Placental epithelial cell (primary cell): ENCODE measurements at places on chromosomes 3 and 15. TPM values are rescaled to one million over a fixed set of nuclear protein-coding genes. Genes with fewer than 3 reads are reported as not detected.

The ZBTB47 gene
- total RNA-seq: 56.9 and 61.3 TPM in 2 replicates

The UROC1 gene
- not detected in 2 replicates for total RNA-seq

The FAM81A gene
- total RNA-seq: not detected in 2 replicates

The RPS27L gene
- 128 and 170 TPM in 2 replicates for total RNA-seq

The BLM gene
- total RNA-seq: 3.3 and 4.3 TPM in 2 replicates

The ZNF860 gene
- 4.3 and 7.3 TPM in 2 replicates for total RNA-seq

The STXBP5L gene
- total RNA-seq: not detected in 2 replicates

The C3orf85 gene
- total RNA-seq: not detected in 2 replicates

The RAF1 gene
- 102 and 107 TPM in 2 replicates for total RNA-seq

The GUCA1C gene
- total RNA-seq: not detected in 2 replicates

The NLGN1 gene
- total RNA-seq: 2.3 and 4.3 TPM in 2 replicates

The GOLGA8J gene
- not detected in 2 replicates for total RNA-seq

The ARRDC4 gene
- total RNA-seq: 6.1 and 18.8 TPM in 2 replicates

The ECE2 gene
- total RNA-seq: not detected in 2 replicates
